ENCODE measurements at places on chromosomes 2 and 18.

GRCh38 chr18:52409727-52410126 lies 69.7 kb downstream of the DCC start:
- no peak for DNase-seq

- no peak for DNase-seq
Measured at GRCh38 chr2:122148128-122148767, 392.8 kb downstream of the TSN start.

GRCh38 chr18:51089691-51090090 lies 59.7 kb downstream of the SMAD4 start:
- no peak for DNase-seq

DNA sequence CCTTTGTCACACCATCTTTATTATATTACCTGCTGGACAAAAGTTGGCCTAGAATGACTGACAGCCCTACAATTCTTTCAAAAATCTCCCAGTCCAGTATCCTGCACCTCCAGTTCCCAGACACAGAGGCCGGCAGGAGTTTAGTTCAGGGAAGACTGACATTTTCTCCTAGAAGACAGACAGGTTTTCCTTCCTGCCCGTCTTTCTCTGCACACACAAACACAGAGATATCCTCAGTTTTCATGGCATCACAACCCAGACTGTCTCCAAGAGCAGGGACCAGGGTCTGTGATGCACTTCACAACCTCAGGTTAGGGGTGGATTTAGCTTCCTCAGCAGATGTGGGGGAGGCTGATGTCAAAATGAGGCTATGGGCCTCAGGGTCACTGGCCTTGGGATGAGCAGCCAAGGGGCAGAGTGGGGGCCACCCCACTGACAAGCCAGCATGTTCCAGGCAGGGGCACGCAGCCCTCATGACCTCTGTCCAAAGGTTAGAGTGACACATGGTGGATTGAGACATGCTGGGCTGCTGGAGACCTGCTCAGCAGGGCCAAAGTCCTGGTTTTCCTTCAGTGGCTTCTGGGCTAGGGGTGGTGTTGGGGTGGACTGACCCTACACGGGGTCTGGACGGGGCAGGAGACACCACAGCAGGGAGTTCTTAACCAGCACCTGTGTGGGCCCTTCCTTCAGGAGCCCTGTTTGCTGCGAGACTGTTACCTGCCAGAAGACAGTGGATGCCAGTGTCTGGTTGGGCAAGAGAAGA lies 70.5 kb downstream of the SFXN5 start:
- no peak for DNase-seq

DNA sequence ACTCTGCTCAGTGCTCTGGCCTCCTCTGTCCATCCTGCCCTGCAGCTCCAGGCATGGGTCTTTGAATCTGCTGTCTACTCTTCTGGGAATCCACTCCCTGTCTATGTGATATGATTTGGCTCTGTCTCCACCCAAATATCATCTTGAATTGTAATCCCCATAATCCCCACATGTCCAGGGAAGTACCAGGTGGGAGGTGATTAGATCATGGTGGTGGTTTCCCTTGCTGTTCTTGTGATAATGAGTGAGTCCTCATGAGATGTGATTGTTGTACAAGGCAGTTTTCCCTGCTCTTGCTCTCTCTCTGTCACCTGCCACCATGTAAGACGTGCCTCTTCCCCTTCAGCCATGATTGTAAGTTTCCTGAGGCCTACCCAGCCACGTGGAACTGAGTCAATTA lies 881.8 kb upstream of the ID2 start:
- DNase-seq, result no peak

DNA sequence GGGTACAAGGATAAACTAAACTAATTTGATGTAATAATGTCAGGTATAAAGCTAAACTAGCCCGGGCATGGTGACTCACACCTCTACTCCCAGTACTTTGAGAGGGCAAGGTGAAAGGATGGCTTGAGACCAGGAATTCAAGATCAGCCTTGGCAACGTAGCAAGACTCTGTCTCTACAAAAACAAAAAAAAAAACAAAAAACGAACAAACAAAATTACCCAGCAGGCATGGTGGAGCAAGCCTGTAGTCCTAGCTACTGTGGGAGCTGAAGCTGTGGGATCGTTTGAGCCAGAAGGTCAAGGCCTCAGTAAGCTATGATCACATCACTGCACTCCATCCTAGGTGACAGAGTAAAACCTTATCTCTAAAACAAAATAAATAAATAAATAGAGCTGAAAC lies 131.8 kb upstream of the KYNU start:
- no peak for DNase-seq

GRCh38 chr2:161982548-161983330 lies 91.3 kb downstream of the DPP4 start:
- no peak for DNase-seq

- DNase-seq, result no peak
Measured at GRCh38 chr2:160334028-160334741, 134.1 kb upstream of the ITGB6 start.

DNA sequence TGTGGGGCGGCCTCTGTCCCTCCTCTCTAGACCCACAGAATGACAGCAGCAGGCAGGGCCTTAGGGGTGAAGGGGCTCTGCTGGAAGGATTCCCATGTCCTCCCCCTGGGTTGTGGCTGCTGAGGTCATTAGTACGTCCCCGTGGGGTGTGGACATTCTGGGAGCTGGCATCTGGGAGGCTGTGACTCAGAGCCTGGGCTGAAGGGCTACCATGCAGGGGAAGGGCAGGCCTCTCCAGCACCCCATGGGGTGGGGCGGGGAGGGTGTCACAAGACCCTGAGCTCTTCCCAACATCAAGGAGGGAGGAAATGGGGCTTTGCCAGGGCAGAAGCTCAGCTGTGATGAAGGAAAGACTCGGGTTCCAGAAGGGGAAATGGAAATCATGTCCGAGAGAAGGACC lies 105.8 kb upstream of the SMAD2 start:
- no peak for DNase-seq

GRCh38 chr2:37873229-37873628 lies 51.9 kb upstream of the RMDN2 start:
- DNase-seq, result no peak

DNA sequence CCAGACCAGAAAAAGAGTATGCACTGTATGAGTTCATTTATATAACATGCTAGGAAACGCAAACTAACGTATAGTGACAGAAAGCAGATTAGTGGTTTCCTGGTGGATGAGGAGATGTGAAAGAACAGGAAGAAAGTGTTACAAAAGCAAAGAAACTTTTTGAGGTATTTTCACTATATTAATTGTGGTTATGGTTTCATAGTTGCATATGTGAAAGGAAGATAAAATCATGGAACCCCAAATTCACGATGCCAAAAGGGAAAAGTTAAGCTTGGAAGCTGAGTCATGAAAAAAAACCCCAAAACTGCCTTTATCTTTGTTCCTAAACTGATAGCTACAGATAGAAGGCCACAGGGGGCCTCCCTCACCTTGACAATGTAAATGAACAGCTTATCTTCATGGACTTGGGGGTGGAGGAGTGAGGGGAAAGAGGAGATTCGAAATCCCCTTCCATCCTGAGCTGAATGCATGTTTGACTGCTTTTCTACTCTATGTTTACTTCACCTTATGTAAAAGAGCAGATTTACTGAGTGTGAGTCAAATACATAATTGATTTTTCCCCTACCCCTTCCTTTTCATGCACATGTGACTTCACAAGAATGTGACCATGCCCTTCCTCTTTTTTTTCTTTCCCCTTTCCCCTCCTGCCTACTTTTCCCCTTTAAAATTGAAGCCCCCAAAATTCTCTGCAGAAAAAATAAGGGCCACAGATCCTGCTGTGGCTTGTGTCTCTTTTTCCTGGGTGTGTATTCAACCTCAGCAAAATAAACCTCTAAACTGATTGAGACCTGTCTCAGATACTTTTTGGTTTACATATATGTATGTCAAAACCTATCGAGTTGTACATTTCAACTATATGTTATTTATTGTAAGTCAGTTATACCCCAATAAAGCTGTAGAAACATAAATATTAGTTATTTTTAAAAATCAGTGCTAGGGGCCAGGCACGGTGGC lies 100.1 kb upstream of the TLK1 start:
- DNase-seq, result no peak

DNA sequence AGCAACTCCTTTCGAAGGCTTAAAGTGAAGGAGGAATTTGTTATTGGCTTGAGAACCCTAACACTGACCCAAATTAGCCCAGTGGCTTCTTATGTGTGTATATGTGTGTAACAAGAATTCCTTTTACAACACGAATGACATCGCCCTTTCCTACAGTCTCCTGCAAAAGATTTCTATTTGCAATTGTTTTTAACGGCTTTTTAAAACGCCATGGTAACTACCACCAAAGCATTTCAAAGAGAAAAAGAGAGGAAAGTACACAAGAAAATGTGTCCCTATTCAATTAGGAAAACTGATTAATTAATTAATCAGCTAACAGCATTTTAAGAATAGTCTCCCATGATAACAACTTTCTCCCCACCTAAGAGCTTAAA lies 58.1 kb downstream of the PAX3 start:
- DNase-seq, result no peak

DNA sequence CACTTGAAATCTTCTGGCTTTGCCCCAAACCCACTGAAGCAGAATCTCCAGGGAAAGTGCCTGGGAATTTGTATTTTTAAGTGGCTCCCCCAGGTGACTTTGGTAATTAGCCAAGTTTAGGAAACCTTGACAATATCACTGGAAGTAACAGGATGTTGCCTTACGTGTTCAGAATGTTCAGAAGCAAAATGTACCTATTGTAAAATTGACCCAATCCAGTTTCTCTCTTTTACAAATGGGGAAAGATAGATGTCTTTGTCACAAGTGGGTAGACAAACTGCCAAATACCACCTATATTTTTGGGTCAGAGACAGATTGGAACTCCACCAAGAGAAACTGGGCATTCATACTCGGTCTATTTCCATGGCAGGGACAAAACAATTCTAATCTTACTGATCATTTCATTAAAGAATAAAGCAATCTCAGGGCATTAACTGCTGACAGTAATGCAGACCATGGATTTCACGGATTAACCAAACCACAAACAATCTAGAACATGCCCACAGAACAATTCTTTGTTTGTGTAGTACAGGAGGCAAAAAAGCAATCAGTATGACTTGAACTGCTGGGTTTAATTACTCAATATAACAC lies 255.8 kb downstream of the ERBB4 start:
- no peak for DNase-seq

- no peak for DNase-seq
Measured at GRCh38 chr2:102120701-102121159, 21.8 kb upstream of the IL1R1 start.

GRCh38 chr2:42029171-42029570 lies 18.6 kb upstream of the PKDCC start:
- no peak for DNase-seq

- DNase-seq, result no peak
Measured at GRCh38 chr2:150146879-150147278, 340.6 kb downstream of the RND3 start.

GRCh38 chr18:53991202-53991601 lies 233.3 kb downstream of the MBD2 start:
- DNase-seq, result no peak

- DNase-seq, result no peak
Measured at GRCh38 chr2:64768491-64769005, 114.8 kb upstream of the SERTAD2 start.

GRCh38 chr2:29562319-29562718 lies 359.1 kb downstream of the ALK start:
- no peak for DNase-seq

GRCh38 chr18:47050468-47050867 lies 15.0 kb upstream of the ELOA2 start:
- DNase-seq, result no peak

GRCh38 chr18:23844991-23845680 lies 155.9 kb downstream of the LAMA3 start:
- no peak for DNase-seq

- no peak for DNase-seq
Measured at GRCh38 chr2:207133820-207134519, 31.8 kb downstream of the KLF7 start.

DNA sequence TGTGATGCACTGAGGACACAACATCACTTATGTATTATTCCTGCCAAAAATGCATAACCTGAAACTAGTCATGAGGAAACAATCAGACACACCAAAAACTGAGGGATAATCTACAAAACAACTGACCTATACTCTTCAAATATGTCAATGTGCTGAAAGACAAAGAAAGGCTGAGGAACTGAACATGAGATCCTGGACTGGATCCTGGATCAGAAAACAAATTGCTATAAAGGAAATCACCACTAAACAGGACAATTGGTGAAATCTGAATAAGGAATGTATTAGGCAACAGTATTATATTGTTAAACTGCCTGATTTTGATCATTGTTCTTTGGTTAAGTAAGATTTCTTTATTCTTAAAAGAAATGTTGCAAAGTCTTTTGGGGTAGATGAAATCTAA lies 28.8 kb downstream of the CUL3 start:
- no peak for DNase-seq

DNA sequence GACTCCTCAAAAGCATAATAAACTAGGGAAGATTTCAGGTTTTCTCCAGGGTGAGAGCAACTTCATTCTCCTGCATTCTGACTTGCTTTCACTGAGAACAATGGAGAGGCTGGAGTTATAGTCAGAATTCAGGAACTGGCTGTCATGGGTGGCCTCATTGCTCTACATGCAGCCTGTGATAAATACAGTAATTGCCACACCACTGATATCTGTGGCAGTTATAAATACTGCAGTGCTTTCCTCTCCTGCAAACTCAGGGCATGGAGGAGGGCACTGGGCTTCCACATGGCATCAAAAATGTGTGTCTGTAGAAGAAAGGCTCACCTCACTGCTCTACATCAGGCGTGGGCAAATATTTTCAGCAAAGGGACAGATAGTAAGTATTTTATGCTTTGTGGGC lies 510.2 kb downstream of the ZNF516 start:
- DNase-seq, result no peak

DNA sequence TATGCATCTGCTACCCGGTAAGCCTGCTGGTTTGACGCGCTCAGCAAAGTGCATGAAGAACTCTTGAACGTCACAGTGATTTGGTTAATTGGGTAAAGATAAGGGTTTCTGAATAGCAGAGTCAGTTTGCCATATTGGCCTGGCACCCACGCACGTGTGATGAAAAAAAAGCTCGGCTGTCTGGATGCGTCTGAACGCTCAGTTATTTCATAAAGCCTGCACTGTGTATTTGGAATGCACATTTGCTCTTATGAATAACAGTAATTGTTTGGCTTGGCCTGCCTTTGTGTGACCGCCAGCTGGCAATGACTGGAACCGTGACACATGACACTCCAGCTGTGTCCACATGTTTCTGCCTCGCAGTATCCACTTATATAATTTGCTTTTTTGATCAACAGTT lies 129.2 kb upstream of the MEIS1 start:
- no peak for DNase-seq

DNA sequence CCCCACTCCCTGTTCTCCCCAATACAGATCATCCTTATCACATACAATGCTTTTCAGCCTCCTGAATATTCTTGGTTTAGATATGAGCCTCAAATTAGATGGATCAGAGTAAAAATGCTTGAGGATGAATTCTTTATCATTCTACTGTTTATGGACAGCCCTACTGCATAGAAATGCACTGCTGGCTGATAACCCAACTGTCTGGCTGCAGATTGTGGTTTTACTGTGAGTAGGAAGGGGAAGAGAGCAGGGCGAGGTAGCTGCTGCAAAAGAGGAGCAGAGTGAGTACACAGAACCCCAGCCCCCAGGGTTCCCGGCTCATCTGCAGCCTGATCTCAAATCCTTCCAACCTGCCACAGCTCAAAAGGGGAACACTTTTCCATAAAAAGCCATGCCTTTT lies 29.4 kb upstream of the NCOA1 start:
- DNase-seq, result no peak

GRCh38 chr2:51919395-51919794 lies 887.5 kb upstream of the NRXN1 start:
- DNase-seq, result no peak
